ENCODE measurements at places on chromosomes 3 and 15.

DNA sequence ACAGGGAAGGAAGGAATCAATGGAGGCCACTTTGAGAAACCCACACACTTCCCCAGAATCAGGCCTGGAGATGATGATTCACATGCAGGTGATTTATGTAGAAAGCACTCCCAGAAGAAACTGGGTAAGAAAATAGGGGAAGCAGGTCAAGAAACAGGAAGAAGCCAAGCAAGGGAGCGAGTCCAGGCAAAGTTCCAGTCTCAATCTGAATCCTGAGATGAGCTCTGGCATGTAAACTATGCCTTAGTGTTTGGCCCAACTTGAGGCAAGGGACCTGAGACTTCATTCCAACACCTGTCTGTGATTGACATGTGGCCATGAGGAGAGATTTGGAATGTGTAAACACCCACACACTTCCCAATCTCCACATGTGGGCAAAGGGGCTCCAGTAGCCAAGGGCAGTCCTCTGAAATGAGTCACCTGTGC, 61.6 kb upstream of the CTNNB1 start:
- DNase-seq = no peak

DNA sequence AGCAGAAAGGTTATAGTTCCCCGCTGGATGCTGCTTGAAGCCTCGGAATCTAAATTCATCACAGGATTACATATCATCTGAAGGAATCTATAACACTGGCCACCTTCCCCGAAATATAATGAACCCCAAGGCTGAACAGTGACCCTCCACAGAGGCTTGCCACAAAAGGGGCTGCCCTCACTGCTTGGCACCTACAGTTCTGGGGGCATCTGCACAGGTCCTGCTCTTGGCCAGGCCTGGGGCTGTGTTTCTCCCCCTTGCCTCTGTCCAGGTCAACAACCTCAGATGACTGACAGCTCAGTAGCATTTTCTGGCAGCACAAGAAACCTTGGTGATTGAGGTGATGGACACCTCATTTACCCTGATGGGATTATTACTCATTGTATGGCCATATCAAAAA, 1.5 kb upstream of the ADAMTS17 start:
- DNase-seq = no peak

DNA sequence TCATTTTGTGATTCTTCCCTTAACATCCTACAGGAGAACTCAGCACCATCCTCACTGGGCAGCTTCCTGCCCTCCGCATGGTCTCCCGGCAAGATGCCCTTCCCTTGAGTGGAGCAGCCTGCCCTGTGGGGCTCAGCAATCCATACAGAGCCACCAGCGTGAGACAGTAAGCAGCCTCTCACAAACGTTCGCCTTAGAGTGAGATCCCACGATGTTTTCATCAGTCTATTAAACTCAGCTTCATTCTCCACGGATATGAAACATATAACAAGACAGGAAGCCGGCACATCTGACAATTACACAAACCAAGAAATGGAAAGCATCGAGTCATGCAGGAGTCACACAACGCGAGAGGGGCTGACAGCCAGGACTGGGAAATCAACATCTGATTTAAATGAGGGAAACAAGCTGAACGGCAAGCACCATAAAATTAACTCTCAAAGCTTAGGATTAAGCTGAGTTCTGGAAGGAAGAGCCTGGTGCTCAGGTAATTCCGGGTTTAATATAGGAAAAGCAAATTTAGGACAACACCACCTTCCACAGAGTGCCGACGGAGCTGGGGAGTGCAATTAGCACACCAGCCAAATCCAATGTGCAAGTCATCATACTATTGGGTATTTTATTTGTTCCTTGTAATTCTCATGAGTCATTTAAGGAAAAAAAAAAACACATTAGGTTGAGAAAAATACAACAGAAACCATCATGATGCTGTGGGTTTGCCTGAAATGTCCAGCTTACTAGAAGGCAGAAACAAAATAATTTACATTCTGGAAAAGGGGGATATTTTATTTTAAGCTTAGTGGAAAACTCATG, 272.0 kb downstream of the OCA2 start:
- no peak for DNase-seq

DNA sequence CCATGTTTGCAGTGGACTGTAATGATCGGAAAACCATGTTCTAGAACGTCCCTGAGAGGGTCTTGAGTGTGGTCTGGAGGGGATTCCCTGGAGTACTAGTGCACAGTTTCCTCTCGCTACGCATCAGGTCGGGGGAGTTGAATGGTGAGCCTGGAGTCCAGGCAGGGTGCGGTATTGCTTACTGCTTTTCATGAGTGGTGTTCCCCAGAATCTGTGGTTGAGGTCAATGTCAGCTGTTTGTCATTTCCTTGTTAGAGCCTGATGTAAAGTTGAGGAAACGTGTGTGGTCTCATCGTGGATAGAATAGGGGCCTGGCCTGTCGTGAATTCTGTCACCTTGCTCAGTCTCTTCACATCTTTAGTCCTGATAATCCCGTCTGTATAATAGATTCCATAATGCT, 328.2 kb upstream of the LRRFIP2 start:
- DNase-seq = no peak

- DNase-seq = no peak
Measured at GRCh38 chr3:34005886-34006285, 207.5 kb downstream of the PDCD6IP start.

- DNase-seq = no peak
Measured at GRCh38 chr3:9500108-9501050, 53.2 kb downstream of the LHFPL4 start.

GRCh38 chr3:116464276-116464798, 19.1 kb upstream of the LSAMP start:
- DNase-seq = no peak

DNA sequence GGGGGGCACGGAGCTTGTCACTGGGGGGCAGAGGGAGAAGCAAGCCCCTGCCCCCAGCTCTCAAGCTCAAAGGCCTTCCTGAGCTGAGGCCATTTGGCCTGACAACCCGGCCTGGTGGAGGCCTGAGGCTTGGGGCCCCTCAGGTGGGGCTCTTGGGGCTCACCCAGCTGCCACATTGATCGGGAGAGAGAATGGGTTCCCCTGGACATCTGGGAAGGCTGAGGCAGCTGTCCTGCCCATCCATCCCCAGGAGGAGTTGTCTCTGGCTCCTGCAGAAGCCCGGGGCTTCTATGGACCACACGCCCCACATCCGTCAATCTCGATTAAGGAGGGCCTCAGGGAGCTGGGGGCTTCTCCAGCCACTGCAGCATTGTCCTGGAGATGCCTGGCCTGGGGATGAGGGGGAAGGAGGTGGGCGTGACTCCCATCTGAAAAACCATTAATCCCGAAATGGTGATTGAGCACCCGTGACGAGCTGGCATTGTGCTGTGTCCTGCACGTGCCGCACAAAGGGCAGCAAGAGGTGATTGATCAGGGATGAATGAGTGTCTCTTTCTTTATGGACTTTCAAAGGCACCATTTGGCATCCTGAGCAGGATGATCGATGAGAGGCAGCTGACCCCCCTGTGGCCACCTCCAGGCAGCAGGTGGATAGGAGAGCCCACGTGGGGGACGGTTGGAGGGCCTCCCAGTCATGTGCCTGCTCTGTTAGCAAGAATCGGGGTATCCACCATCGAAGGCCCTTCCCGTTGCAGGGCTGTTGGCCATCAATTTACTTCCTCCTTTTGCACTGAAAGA, 17.2 kb upstream of the CRABP1 start:
- DNase-seq = no peak

GRCh38 chr3:38164643-38164951, 740 bp upstream of the OXSR1 start:
- DNase-seq = no peak

GRCh38 chr3:125006291-125006731, 49.5 kb downstream of the HEG1 start:
- no peak for DNase-seq

GRCh38 chr15:82750831-82751180, 41.1 kb upstream of the AP3B2 start:
- no peak for DNase-seq

GRCh38 chr3:13011573-13012220, 61.5 kb downstream of the IQSEC1 start:
- peak; percentile 62 for DNase-seq

GRCh38 chr3:154779571-154779970, 300.5 kb upstream of the MME start:
- no peak for DNase-seq

GRCh38 chr3:103516950-103517349, 1082.1 kb downstream of the ZPLD1 start:
- DNase-seq = no peak

DNA sequence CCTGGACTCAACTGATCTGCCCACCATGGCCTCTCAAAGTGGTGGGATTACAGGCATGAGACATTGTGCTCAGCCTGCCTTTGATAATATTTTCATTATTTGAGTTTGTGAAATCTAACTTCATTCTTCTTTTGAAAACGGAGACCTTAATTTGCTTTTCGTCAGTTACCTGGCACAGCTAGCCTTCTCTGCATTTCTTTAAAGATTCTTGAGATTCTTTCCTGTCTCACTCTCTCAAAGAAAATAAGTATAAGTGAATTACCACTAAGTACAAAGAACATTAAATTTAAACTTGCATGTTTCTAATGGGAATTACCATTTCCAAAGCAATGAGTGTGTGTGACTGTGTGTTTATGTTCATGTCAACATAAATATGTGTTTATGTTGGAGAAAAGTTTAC, 187.9 kb downstream of the NFKBIZ start:
- no peak for DNase-seq

DNA sequence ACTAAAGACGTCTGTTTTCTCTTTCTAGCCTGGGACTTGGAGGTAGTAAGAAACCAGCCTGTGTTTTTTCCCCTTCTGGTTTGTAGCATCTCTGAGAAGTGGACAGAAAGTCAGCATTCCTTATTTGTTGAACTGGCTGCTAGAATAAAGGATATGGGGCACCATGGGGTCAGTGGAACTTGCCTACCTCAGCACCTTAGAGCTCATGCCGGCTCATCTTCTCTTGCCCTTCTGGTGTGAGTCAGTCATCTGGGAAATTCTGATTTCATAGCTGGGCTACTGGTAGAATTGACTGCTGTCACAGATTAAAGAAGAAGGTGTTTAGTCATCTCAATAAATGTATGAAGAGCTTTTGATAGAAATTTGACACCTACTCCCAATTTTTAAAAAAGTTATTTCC, 202.7 kb upstream of the TOPAZ1 start:
- no peak for DNase-seq

DNA sequence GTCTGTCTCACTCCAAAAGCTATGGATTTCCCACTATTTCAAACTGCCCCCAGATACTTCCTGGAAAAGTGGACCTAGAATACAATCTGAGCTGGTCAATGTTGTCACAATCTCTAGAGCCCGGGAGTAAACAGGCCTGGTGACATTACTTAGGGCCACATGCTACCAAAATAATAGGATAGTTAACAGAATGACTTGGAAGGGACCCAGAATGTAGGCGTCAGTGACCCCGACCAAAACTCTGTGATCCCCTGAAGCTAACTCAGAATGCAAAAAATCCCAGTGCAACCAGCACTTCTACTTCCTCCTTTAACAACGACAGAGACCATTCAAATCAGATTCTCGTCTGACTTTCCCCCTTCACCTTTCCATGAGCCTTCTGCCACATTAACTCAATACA, 51.5 kb upstream of the CDV3 start:
- DNase-seq = no peak

- DNase-seq = no peak
Measured at GRCh38 chr15:90300988-90301706, 35.7 kb downstream of the NGRN start.

GRCh38 chr15:95559875-95560394, 770.6 kb upstream of the NR2F2 start:
- DNase-seq = no peak

DNA sequence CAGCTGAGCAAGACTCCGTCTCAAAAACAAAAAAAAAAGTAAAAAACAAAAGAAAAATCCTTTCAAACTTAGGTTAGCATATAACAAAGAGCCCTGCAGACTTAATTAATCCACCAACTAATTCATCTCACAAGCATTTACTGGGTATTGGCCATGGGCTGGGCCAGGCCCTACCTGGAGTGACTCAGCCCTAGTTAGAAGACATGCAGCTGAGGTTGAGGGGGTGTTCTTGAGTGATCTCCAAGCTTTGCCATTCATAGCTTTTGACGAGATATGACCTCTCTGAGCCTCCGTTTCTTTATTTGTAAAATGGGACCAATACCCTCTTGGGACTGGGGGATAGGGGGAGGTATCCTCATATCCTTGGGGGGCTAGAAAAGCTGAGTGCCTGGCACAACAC, 7.8 kb downstream of the FBXL22 start:
- no peak for DNase-seq

- DNase-seq = no peak
Measured at GRCh38 chr3:98171071-98171470, 4.6 kb downstream of the OR5H15 start.

GRCh38 chr3:69787436-69788168, 48.3 kb downstream of the MITF start:
- DNase-seq = no peak

GRCh38 chr15:100592898-100593297, 9.1 kb downstream of the LINS1 start:
- DNase-seq = no peak

GRCh38 chr15:101246391-101246790, 5.5 kb downstream of the CHSY1 start:
- DNase-seq = no peak

DNA sequence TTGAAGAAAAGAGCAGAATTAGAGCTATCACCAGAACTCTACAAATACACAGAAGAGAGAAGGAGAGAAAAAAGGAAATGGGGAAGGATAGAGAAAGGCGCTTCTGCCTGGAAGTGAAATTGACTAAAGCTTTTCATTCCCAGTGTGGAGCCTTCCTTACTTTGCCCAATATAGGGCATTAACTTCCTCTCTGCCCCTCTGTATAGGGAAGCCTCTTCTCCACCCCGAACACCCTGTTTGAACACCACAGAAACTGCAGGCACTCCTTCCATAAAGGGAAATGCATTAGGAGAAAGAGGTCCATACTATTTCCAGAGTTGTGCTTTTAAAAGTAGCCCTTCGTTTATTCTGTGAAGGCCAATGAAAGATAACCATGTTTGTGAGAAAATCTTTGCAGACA, 248.5 kb downstream of the RAP2B start:
- DNase-seq = no peak

GRCh38 chr15:80689716-80690115, 5.4 kb upstream of the ABHD17C start:
- DNase-seq = no peak

DNA sequence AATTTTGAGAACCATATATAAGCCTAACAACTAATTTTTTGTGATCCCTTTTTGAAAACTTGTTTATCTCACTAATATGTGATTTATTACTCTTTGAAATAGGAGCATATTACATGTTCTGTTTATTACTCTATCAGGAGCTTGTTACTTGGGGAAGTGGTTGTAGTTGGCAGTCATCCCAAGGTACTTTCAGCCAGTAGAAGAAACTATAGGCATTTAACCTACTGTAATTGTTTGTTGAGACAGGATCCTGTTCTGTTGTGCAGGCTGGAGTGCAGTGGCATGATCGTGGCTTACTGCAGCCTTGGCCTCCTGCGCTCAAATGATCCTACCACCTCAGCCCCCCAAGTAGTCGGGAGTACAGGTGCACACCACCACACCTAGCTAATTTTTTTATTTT, 195.6 kb downstream of the TCF12 start:
- no peak for DNase-seq

DNA sequence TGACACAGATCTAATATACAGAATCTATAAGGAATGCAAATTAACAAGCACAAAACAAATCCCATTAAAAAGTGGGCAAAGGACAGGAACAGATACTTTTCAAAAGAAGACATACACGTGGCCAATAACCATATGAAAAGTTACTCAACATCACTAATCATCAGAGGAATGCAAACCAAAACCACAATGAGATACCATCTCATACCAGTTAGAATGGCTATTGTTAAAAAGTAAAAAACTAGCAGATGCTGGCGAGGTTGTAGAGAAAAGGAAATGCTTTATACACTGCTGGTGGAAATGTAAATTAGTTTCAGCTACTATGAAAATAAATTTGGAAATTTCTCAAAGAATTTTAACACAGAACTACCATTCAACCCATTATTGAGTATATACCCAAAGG, 50.7 kb downstream of the ADAMTS17 start:
- no peak for DNase-seq
